Suprapubic skin (tissue), 4 donors: ENCODE measurements at places on chromosomes 6 and 20.

- DNase-seq: no peak
These were observed 18.8 kb upstream of the CNR1 start for GRCh38 chr6:88184921-88185320.

GRCh38 chr6:30130887-30131862, 4.8 kb upstream of the TRIM40 start:
- no peak for DNase-seq

GRCh38 chr6:135192256-135193174, 11.4 kb downstream of the MYB start:
- no peak for DNase-seq

DNA sequence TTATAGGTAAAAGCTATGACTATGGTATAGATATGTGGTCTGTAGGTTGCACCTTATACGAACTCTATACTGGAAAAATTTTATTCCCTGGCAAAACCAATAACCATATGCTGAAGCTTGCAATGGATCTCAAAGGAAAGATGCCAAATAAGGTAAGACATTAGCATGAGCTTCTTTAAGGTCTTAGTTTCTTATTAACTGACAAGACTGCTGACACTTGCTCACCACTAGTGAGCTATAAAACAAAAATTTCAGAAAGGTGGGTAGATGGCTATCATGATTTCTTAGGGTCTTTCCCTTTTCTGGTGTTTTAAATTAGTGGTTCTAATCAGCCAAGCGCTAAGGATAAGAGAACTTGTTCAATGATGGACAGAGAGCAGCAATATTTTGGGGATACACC, 21.9 kb downstream of the FAM217A start:
- no peak for DNase-seq

DNA sequence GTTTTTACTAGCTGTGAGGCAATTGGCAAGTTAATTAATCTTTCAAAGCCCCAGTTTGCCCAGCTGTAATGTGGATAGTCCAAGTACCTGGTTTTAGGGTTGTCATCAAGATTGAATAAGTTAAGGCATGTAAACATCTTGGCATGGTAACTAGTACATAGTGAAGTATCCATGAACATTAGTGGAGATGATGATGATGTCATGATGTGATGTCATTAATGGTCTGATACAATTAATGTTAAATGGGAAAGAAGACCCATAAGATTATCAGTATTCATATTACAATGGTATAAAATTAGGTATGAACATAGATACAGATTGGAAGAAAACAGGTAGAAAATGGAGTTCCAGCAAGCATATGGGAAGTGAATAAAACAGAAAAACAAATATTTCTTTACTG, 5.3 kb downstream of the EPB41L1 start:
- DNase-seq: no peak

GRCh38 chr20:59027741-59028320, 4.3 kb downstream of the ATP5F1E start:
- DNase-seq: no peak

DNA sequence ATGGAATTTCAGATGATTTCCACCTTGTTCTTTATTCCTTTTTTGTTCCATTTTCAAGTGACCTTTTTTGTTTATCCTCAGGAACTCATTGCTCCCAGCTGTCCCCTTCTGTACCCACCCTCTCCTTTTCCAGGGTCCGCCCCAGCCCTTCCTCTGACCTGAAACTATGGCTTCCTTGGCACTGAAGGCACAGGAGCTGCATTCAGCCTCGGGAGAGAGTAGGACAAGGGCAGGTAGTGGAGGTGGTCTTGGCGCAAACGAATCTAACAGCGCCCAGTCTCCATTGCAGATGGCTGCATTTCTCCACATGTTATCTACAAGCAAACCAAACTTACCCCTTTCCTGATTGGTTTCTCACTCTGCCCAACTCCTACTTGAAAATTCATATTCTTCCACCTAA, 8.8 kb upstream of the ULBP2 start:
- no peak for DNase-seq

- DNase-seq: no peak
These were observed 54.9 kb upstream of the PTPRT start for GRCh38 chr20:43244647-43245046.

GRCh38 chr20:1566701-1567100, 9.2 kb upstream of the SIRPD start:
- no peak for DNase-seq

GRCh38 chr6:148892247-148892646, 145.4 kb downstream of the UST start:
- DNase-seq: no peak

- DNase-seq: no peak
These were observed 90.6 kb upstream of the MAP3K7 start for GRCh38 chr6:90677440-90677839.

- DNase-seq: no peak
These were observed 8.1 kb upstream of the ZBP1 start for GRCh38 chr20:57628047-57628961.

- no peak for DNase-seq
These were observed 258.8 kb downstream of the CDH4 start for GRCh38 chr20:61510778-61511330.

DNA sequence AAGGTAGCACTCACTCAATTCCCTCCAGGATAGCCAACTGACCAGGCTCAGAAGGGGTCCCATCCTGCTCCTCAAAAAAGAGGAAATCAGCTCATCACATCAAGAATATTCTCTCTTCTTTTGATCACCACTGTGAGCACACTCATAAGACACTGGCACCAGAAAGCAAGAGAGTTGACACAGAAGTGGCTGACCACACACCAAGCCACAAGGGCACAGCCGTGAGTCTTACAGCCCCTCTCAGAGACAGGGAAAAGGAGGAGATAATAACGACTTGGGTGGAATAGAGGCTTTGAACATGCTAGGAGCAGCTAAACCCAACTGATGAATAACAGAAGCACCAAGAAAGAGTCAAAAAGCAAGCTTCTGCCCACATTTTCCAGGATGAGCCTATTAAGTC, 249.1 kb upstream of the PREP start:
- DNase-seq: no peak

DNA sequence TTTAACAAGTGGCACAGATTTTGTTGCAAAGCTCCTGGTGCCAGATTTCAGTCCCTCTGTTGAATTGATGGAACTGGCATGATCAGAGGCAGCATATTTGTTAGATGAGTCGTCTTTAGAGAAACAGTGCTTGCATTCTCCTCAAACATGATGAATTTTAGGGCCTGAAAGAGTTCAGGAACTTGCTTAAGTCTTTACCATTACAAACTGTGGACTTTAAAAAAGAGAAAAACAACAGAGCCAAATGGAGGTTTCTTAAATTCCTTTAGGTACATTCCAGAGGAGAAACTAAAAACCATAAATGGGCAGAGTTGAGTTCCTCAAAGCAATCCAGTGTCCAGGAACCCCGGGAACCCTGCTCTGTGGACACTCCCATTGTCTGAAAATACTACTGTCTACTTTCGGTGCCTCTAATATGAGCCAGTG, 2.5 kb downstream of the GTF2H5 start:
- no peak for DNase-seq

DNA sequence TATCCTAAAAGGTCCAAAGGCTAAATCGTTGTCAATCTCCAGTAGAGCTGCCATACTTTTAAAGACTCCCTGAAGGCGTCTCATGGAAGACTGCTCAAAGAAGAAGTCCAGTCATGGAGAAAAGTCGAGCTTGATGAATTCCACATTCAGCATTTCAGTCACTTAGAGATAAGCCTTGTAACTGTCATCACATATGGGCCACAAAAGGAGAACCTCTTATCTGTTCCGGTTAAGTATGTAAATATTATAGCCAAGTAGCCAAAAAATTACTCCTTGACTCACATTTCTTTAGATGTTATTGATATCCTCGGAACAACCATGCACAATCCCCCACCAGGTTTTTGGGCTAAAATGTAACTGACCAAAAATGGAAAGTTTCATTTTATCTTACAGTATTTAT, 9.8 kb upstream of the CNKSR3 start:
- no peak for DNase-seq

- no peak for DNase-seq
These were observed 70.6 kb upstream of the F13A1 start for GRCh38 chr6:6390849-6391602.

GRCh38 chr6:29941916-29942274, 437 bp upstream of the HLA-A start:
- DNase-seq: no peak

DNA sequence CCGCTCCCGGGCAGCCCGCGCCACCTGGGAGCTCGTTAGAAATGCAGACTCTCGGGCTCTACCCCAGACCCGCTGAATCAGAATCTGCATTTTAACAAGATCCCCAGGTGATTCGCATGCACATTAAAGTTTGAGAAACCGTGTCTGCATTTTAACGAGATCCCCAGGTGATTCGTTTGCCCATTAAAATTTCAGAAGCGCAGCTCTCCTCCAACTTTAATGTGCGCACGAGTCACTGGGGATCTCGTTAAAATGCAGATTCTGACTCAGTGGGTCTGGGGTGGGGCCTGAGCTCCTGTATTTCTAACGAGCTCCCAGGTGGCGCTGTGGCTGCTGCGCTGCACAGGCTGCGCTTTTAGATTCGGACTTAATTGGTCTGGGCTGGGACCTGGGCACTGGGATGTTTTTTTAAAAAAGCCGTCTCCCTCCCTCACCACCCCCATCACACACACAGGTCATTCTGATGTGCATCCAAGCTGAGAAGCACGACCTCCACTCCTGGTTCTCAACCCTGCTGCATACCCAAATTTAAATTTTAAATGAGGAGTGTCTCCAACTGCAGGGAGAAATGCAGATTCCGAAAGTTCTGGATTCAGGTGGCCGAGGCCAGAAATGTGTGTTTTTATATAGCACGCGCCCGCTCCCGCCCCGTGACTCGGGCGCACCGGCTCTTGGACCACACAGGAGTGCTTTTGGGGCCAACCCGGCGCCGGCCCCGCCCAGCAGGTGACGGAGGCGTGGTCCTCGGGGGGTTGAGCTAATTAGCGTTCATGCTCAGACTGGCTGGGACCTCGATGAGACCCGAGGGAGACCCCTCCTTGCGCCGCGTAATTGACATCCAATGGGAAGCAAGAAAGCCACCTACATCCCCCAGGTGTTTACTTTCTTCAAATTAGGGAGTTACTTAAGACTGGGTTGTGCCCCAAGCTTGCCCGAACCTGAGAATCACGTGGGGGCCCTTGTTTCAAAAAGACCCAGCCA, 85.8 kb downstream of the ZFP64 start:
- DNase-seq: no peak

- peak; percentile 37 for DNase-seq
These were observed 134.3 kb upstream of the PMEPA1 start for GRCh38 chr20:57843941-57844625.

DNA sequence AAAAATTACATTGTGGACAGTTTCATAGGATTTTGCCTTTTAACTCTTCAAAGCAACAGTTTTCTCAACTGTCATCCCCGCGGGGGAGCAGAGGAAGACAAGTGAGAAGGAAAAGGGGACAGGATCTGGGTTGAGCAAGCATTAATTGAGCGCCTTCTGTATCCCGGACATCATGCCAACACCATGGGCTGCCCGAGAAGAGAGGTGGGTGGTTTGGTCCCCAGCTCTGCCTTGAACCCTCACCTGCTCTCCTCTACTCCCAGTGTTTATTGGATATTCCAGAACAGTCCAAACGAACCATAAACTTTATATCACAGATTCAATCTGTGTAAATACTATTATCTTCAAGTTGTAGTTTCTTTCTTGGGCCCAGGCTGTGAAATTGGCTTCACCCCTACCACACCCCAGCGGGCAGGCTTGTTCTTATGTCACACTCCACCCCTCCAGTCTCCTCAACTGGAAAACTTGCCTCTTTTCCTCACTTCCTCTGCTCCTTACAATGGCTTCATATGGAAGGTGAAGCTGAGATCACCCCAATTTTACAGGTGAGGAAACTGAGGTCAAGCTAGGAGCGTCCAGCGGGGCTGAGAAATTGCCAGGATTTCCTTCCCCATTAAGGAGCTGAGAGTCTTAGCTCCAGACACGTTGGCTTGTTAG, 6.0 kb downstream of the PCK1 start:
- no peak for DNase-seq

- no peak for DNase-seq
These were observed 114.8 kb upstream of the CD93 start for GRCh38 chr20:23200914-23201313.

DNA sequence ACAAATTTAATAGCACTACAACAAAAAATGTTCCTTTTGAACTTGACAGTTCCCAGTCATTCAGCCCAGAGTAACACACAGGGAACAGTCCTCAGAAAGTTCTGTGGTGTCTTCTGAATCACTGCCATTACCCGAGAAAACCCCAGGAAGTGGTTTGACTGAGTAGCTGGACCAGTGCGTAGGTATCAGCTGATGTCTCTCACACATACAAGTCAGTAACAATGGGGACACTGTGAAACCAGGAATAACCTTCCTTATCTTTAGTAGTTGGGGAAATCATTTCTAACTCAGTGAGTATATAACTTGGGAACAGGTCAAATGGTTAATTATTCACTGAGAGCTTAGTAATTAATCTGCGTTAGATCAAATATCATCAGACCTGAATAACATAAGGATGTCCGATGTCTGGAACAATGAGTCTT, 73.1 kb downstream of the HIVEP2 start:
- DNase-seq: no peak

GRCh38 chr6:10397756-10398445, 17.0 kb downstream of the TFAP2A start:
- no peak for DNase-seq

DNA sequence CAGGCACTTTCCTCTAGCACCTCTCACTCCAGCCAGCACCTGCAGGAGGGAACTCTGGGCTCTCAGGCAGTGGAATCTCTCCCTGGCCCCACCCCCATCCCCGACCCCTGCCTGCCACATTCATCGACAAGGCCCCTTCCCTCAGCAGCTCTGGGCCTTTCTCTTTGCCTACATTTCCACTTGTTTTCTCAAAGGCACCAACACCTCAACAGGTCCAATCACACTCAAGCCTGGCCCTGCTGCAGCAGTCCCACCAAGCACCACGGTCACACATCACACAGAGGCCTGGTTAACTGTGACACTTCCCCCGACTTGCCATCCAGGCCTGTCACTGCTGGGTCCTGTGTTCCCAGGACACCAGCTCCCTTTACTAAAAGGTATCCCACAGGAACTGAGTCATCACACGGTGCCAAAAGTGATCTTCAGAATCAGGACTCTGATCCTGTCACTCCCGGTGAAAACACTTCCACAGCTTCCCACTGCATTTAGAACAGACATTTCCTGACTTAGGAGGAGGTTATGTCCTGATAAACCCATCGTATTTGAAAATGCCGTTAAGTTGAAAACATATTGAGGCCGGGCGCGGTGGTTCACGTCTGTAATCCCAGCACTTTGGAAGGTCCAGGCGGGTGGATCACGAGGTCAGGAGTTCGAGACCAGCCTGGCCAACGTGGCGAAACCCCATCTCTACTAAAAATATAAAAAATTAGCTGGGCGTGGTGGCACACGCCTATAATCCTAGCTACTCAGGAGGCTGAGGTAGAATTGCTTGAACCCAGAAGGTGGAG, 54.9 kb downstream of the MYH7B start:
- peak; percentile 48 for DNase-seq

DNA sequence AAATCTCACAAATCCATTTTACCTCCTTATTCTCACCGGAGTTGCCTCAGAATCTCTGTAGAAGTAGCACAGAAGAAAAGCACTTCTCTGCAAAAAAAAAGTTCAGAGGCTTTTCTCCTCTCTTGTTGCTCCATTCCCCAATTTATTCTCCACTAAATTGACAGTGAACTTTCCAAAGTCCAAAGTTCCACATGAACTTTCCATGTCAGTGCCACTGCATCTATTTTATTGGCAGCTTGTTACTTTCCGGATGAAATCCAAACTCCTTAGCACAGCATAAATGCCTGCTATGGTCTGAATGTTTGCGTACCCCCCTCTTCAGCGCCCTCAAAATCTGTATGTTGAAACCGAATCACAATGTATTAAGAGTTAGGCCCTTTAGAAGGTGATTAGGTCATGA, 77.0 kb upstream of the MAP7 start:
- DNase-seq: no peak
